Smooth muscle cell of bladder (primary cell): ENCODE measurements at places on chromosomes 4 and X. TPM values are rescaled to one million over a fixed set of nuclear protein-coding genes. Genes with fewer than 3 reads are reported as not detected.

Gene PFKFB1
- total RNA-seq = under 0.01 TPM in 1 of 2 replicates, not detected in the other

Gene ANKRD50
- total RNA-seq = 24.2 and 42.8 TPM in 2 replicates

Gene AWAT2
- total RNA-seq = not detected in 2 replicates

Gene SLC34A2
- total RNA-seq = not detected in 2 replicates

Gene THAP9
- total RNA-seq = 4.7 TPM in 2 replicates

Gene TRPC3
- 2.0 and 2.3 TPM in 2 replicates for total RNA-seq

Gene SLC2A9
- total RNA-seq = 3.6 and 4.3 TPM in 2 replicates

Gene SERTM2
- total RNA-seq = 2.1 and 2.3 TPM in 2 replicates

Gene CXCL1
- 70.6 and 232 TPM in 2 replicates for total RNA-seq

Gene RBM3
- 76.8 and 295 TPM in 2 replicates for total RNA-seq

Gene STK32B
- total RNA-seq = 3.3 and 20.5 TPM in 2 replicates

Gene H2BW2
- total RNA-seq = not detected in 2 replicates

Gene SLC38A5
- 23.3 and 40.4 TPM in 2 replicates for total RNA-seq

Gene SYNPO2
- total RNA-seq = 9.7 and 17.9 TPM in 2 replicates

Gene SLC16A2
- total RNA-seq = 7.4 and 8.3 TPM in 2 replicates

Gene TRIM61
- 2.1 and 2.6 TPM in 2 replicates for total RNA-seq

Gene MAGEC1
- total RNA-seq = under 0.01 TPM in 1 of 2 replicates, not detected in the other

Gene RNF150
- 0.28 and 1.1 TPM in 2 replicates for total RNA-seq

Gene DDX60
- 12.9 and 16.4 TPM in 2 replicates for total RNA-seq

Gene ERVMER34-1
- total RNA-seq = under 0.01 and 0.14 TPM in 2 replicates

Gene TMEM35A
- 3.1 and 3.4 TPM in 2 replicates for total RNA-seq

Gene ARHGAP10
- total RNA-seq = 26.7 and 30.8 TPM in 2 replicates

Gene EREG
- total RNA-seq = 0.28 and 8.4 TPM in 2 replicates

Gene KANTR
- total RNA-seq = 7.5 and 8.5 TPM in 2 replicates

Gene SLITRK2
- not detected in 2 replicates for total RNA-seq

Gene BRS3
- total RNA-seq = not detected in 2 replicates

Gene SORBS2
- 2.4 and 2.5 TPM in 2 replicates for total RNA-seq

Gene BTC
- 0.18 and 0.43 TPM in 2 replicates for total RNA-seq

Gene CAPN6
- not detected in 2 replicates for total RNA-seq

Gene AKAP14
- total RNA-seq = not detected in 2 replicates

Gene C4orf17
- not detected in 2 replicates for total RNA-seq

Gene KCNIP4
- total RNA-seq = not detected in 2 replicates
